ENCODE measurements at places on chromosomes 2 and 18. TPM values are rescaled to one million over a fixed set of nuclear protein-coding genes. Genes with fewer than 3 reads are reported as not detected.

CETN1 gene
- total RNA-seq, result not detected

UGT1A3 gene
- not detected for total RNA-seq

RNF152 gene
- 0.17 TPM for total RNA-seq

HYCC2 gene
- 40.5 TPM for total RNA-seq

ACAA2 gene
- 83.3 TPM for total RNA-seq

TGOLN2 gene
- 148 TPM for total RNA-seq

CROCC2 gene
- not detected for total RNA-seq

MARCO gene
- total RNA-seq, result not detected

INHA gene
- total RNA-seq, result not detected

TMEFF2 gene
- not detected for total RNA-seq

NCKAP5 gene
- not detected for total RNA-seq

UGT1A4 gene
- total RNA-seq, result not detected

SH3RF3 gene
- 0.31 TPM for total RNA-seq

IL18R1 gene
- 40.3 TPM for total RNA-seq

FAM110C gene
- total RNA-seq, result 0.68 TPM

G6PC2 gene
- total RNA-seq, result not detected

RAX gene
- total RNA-seq, result not detected

RGPD3 gene
- total RNA-seq, result 0.14 TPM

TMEM163 gene
- total RNA-seq, result 0.19 TPM

INPP5D gene
- total RNA-seq, result 129 TPM

TLX2 gene
- total RNA-seq, result 0.88 TPM

CACNB4 gene
- total RNA-seq, result 0.36 TPM

ATP5F1A gene
- total RNA-seq, result 285 TPM

SP140L gene
- total RNA-seq, result 107 TPM

CRYBA2 gene
- total RNA-seq, result not detected

MEP1B gene
- not detected for total RNA-seq

AMER3 gene
- total RNA-seq, result not detected

DNAH6 gene
- total RNA-seq, result 0.83 TPM

MC5R gene
- not detected for total RNA-seq

CPSF3 gene
- 48.0 TPM for total RNA-seq

SCN7A gene
- not detected for total RNA-seq

CPS1 gene
- total RNA-seq, result 0.68 TPM

DNAJC5G gene
- total RNA-seq, result not detected

HTR2B gene
- not detected for total RNA-seq

BOLL gene
- not detected for total RNA-seq

AAK1 gene
- 143 TPM for total RNA-seq

DSC2 gene
- not detected for total RNA-seq

LRRC30 gene
- not detected for total RNA-seq
